Vagina (tissue), 2 donors: ENCODE measurements at places on chromosomes 4 and X.

DNA sequence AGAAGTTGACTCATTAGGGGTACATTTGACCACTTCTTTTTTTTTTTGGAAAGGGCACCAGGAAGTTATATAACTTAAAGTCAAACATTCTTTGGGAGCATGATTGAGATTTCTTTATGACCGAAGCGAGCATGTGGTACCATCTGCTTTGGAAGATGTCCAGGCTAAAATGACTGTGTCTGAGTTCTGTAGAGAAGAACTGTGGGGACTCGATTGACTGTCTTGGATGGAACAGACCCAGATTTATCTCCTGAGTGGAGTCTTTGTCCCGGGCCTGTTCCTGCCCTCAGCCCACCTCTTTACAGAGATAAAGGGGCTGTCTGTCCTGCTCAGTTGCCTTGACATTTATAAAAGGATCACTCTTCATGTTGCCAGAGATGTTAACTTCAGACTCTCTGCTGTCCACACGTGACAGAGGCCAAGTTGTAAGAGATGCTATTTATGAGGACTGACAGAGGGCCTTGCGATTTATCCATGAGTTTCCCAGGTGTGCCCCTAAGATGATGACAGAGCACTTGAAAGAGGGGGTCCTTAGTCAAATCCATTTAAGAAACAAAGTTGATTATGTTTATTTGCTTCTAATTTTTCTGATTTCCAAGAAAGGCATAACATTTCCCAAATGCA lies 16.8 kb downstream of the SMIM20 start:
- H3K27me3 ChIP-seq, result no peaks in the 10 kb centered on the region
- no peak overlapping the region for H3K4me3 ChIP-seq
- DNase-seq, result no peak
- H3K36me3 ChIP-seq, result no peaks in the 10 kb centered on the region
- no peaks in the 10 kb centered on the region for H3K4me1 ChIP-seq

DNA sequence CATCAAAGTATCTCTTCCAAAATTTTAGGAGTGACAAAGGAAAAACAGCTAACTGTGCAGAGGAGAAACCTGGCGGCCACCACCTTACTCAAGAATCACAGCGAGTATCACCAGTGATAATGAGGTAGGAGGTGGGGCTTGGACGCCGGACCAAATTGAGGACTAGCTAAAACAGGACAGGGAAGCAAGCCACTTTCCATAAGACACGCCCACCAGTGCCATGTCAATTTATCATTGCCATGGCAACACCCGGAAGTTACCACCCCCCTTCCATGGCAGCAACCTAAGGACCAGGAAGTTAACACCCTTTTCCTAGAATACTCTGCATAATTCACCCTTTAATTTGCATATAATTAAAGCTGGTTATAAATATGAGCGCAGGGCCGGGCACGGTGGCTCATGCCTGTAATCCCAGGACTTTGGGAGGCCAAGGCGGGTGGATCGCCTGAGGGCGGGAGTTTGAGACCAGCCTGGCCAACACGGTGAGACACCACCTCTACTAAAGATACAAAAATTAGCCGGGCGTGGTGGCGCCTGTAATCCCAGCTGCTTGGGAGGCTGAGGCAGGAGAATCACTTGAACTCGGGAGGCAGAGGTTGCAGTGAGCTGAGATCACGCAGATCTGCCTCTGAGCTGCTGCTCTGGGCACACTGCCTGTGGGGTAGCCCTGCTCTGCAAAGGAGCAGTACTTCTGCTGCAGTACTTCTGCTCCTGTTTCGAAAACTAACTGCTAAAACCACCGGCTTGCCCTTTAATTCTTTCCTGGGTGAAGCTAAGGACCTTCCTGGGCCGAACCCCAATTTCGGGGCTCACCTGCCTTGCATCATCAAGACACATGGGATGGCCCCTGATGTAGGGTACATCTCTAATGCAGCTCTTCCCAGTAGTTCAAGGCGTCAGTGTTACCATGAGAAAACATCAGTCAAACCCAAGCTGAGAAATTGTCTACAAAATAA lies 116.7 kb downstream of the HMX1 start:
- no peaks in the 10 kb centered on the region for H3K27me3 ChIP-seq
- no peaks in the 10 kb centered on the region for H3K4me1 ChIP-seq
- H3K27ac ChIP-seq, result no peak overlapping the region
- no peak overlapping the region for H3K4me3 ChIP-seq

- no peak overlapping the region for H3K4me3 ChIP-seq
- H3K4me1 ChIP-seq, result no peaks in the 10 kb centered on the region
- DNase-seq, result no peak
- no peak overlapping the region for H3K27ac ChIP-seq
- no peaks in the 10 kb centered on the region for H3K36me3 ChIP-seq
- no peaks in the 10 kb centered on the region for H3K27me3 ChIP-seq
Measured at GRCh38 chr4:38994135-38994534, 38.1 kb downstream of the TMEM156 start.

- no peak overlapping the region for H3K4me3 ChIP-seq
- no peak for DNase-seq
- H3K4me1 ChIP-seq, result no peaks in the 10 kb centered on the region
- H3K36me3 ChIP-seq, result no peaks in the 10 kb centered on the region
Measured at GRCh38 chrX:4876268-4876667, 1162.8 kb upstream of the PRKX start.

DNA sequence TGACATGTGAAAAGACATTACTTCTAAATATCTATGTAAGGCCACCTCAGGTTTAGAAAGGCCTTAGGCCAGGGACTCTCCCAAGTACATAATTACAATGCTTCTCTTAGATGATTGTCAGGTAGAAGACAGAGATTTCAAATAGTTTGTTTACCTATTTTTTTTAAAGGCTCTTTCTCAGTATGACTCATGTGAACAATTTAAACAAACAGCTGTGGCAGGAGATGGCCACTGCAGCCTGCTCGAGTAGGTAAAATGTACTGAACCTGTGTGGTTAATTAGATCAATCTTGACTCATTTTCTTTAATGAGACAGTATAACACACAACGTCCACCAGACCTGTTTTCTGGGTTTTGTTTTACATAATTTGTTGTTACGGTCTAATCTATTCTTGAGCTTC lies 50.2 kb downstream of the LEF1 start:
- no peaks in the 10 kb centered on the region for H3K36me3 ChIP-seq
- no peak overlapping the region for H3K27ac ChIP-seq
- no peaks in the 10 kb centered on the region for H3K27me3 ChIP-seq
- DNase-seq, result no peak
- H3K4me3 ChIP-seq, result no peak overlapping the region

- H3K27ac ChIP-seq, result no peak overlapping the region
- no peaks in the 10 kb centered on the region for H3K36me3 ChIP-seq
- H3K27me3 ChIP-seq, result no peaks in the 10 kb centered on the region
- peaks cover 8% of the 10 kb centered on the region for H3K4me1 ChIP-seq
Measured at GRCh38 chr4:83561381-83561780, 25.5 kb downstream of the GPAT3 start.

DNA sequence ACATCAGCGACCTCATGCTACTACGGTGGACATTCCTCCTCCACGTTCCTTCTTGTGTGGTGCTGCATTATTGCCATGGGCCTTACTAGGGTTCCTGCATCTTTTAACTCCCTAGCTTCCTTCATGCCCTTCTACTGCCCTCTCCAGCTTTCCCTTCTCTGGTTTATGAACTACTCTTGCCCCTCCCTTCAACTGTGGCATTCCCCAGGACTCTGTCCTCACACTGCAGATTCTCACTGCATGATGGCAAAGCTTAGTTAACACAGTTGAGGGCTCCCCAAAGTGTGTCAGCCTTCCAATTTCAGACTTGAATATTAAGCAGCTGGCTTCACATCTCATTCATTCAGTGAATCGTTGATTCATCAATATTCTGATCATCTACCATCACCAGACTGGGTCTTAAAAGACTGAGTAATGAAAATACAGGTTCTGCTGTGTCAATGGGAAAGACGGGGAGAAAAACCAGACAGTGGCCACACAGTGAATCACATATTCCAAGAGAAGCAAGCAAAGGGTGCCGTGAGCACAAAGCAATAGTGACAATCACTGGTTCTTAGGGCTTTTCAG lies 53.0 kb downstream of the ZFX start:
- no peaks in the 10 kb centered on the region for H3K36me3 ChIP-seq
- peaks cover 53% of the 10 kb centered on the region for H3K4me1 ChIP-seq
- no peaks in the 10 kb centered on the region for H3K27me3 ChIP-seq
- H3K27ac ChIP-seq, result no peak overlapping the region

- DNase-seq, result no peak
- H3K4me1 ChIP-seq, result peaks cover 20% of the 10 kb centered on the region
- no peak overlapping the region for H3K4me3 ChIP-seq
- H3K27me3 ChIP-seq, result no peaks in the 10 kb centered on the region
Measured at GRCh38 chr4:86633854-86634253, 39.7 kb downstream of the PTPN13 start.

GRCh38 chr4:70399319-70399718 lies 1.6 kb downstream of the OPRPN start:
- no peaks in the 10 kb centered on the region for H3K36me3 ChIP-seq
- no peaks in the 10 kb centered on the region for H3K27me3 ChIP-seq
- H3K4me3 ChIP-seq, result no peak overlapping the region
- no peak overlapping the region for H3K27ac ChIP-seq

GRCh38 chrX:4588893-4589292 lies 875.4 kb upstream of the PRKX start:
- no peaks in the 10 kb centered on the region for H3K4me1 ChIP-seq
- H3K4me3 ChIP-seq, result no peak overlapping the region
- H3K36me3 ChIP-seq, result no peaks in the 10 kb centered on the region
- no peak overlapping the region for H3K27ac ChIP-seq
- no peak for DNase-seq
- no peaks in the 10 kb centered on the region for H3K27me3 ChIP-seq

- no peak overlapping the region for H3K27ac ChIP-seq
- H3K4me3 ChIP-seq, result no peak overlapping the region
- no peaks in the 10 kb centered on the region for H3K4me1 ChIP-seq
- no peaks in the 10 kb centered on the region for H3K27me3 ChIP-seq
- no peaks in the 10 kb centered on the region for H3K36me3 ChIP-seq
Measured at GRCh38 chr4:70637239-70637913, 8.8 kb downstream of the ENAM start.

DNA sequence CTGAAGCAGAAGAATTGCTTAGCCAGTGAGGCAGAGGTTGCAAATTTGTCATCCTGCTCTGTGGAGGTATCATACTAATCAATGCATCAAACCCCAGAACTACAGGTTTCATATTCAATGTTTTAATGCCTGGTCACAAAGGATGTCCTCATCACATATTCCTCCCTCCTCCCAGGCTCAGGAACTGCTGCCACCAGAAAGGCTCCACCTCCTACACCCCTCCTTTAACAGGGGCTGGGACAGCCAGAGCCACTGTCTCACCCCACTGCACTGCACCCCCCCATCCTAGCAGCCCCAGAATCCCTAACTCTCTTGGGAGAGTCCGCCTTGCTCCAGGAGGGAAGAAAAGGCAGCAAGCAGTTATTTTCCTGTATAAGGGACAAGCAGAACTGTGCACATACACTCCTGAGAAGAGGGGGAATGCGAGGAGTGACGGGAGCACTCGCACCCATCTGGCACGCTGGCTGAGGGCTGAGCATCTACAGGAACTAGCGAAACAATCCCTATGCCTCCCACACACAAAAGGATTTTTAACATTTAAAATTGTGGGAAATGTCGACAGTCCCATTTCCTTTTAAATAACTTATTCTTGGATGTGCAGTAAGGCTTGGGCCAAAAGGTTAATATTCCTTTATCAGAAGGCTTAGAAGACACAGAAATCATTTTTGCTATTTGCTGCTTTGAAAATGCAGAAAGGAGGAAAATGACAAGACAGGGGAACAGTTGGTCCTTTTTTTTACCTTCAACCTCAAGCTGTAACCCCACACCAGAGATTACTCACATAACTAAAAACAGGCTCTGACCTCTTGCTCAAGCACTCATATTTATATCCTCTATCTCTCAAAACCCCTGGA lies 27.8 kb downstream of the CD99L2 start:
- H3K27ac ChIP-seq, result no peak overlapping the region
- no peak overlapping the region for H3K4me3 ChIP-seq
- DNase-seq, result no peak
- no peaks in the 10 kb centered on the region for H3K36me3 ChIP-seq
- H3K4me1 ChIP-seq, result no peaks in the 10 kb centered on the region
